HT1080 (cell line): ENCODE measurements at places on chromosomes 2 and 18.

- DNase-seq, result peak; percentile 96
Measured at GRCh38 chr2:10497797-10498251, 49.7 kb upstream of the ODC1 start.

- no peak for DNase-seq
Measured at GRCh38 chr2:4873876-4874593, 818.1 kb upstream of the SOX11 start.

DNA sequence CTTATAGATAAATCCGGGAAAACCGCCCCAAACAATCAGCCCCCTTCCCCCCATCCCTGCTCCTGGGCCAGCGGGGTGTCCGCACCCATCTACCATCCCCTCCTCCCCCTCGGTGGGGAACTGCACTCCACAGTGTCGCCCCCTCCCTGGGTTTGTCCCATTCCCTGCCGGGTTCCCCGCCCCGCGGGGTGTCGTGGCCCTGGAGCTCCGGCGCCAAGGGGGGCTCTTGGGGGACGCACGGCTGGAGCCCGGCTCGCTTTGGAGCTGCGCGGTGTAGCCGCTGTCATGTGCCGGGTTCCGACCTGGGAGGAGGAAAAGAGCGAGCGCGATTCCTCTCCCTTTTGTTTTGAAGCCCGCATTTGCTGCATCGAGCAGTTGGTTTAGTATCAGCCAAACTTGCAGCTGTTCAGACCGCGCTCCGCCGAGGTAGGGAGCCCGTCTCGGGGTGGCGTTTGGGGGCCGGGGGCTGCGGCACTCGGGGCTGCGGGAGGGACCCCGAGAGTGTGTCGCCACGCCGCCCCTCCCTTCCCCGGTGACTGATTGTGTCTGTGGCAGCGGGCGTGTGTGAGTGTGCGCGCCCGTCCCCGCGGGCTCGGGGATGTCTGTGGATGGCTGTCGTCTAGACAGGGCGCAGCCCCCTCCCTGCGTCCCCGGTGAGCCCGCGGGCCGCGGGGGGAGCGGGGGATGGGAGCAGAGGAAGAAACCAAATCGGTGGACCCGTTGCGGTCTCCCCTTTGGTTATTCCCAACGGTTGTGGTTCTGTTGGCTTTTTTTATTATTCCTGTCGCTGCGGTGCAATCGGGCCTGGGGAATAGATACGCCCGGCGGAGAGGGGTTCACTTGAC, 797 bp downstream of the CTIF start:
- peak; percentile 40 for DNase-seq

DNA sequence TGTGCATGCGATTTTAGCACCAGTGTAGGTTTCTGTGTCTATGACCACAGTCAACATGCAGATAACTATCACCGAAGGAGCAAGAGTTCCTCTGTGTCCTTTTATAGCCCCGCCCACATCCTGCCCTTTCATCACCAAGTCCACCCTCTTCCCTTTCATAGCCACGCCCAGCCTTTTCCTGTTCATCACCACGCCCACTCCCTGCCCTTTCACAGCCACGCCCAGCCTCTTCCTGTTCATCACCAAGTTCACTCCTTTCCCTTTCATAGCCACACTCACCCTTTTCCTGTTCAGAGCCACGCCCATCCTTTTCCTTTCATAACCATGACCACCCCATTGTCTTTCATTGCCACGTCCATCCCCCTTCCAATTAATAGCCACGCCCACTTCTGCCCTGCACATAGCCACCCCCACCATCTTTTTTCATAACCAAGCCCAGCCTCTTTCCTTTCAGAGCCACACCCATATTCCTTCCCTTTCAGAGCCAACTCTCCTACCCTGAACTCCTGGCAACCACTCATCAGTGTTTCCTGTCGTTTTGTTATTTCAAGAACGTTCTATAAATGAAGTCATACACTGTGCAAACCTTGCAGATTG, 273.9 kb downstream of the MYT1L start:
- peak; percentile 80 for DNase-seq

DNA sequence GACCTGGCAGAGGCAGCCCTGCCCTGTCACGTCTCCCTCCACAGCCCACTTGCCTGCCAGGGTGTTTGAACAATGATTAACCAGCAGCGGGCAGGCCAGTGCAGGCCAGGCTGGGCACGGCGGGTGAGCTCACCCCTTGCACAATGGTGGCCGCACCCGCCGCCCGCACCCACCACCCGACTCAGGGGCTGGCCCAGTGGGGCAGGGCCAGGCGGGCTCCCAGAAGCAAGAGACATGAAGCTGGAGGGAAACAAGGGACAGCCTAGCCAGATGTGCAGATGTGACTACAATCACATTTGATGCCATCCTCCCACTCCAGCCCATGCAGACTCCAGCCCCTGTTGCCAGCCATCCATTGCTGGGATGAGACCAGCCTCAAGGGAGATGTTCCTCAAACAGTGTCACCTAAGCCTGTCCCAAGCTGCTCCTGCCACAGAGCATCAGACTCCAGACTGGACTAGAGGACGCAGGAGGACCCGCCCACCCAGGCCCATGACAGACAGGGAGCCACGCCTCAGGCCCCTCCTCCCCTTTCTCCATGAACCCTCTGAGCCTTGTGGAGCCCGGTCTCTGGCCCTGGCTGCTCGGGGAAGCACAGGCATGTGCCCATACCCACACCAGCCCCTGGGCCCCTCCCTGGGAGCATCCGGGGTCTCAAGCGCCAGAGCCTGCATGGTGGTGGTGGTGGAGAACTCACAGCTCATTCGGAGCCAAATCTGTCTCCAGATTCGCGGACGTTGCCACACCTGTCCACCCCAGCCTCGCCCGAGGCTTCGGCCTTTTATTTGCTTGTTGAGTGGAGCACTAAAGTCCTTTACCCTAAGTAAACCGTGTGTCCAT, 45.0 kb downstream of the SDC1 start:
- no peak for DNase-seq

GRCh38 chr2:122261911-122262310, 506.5 kb downstream of the TSN start:
- no peak for DNase-seq

- DNase-seq, result no peak
Measured at GRCh38 chr2:68915393-68915792, 37.3 kb downstream of the GKN2 start.

GRCh38 chr2:106269591-106270291, 75.6 kb upstream of the UXS1 start:
- no peak for DNase-seq

DNA sequence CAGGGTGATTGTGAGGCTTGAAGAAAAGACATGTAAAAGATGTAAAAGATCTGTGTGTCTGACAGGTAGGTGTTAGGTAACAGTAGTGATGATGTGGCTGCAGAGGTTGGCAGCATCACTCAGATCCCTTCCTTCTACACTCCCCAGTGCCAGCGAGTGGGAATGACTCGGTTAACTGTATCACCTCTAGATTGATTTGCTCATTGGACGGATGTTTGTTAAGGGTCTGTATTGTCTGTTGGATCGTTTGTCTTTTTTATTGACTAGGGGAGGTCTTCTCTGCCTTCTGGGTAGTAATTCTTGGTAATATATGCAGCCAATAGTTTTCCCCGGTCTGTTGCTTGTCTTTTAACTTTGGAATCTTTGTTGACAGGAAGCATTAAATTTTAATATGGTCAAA, 44.8 kb upstream of the CNGA3 start:
- no peak for DNase-seq

GRCh38 chr2:236133410-236134012, 34.7 kb downstream of the GBX2 start:
- DNase-seq, result no peak

DNA sequence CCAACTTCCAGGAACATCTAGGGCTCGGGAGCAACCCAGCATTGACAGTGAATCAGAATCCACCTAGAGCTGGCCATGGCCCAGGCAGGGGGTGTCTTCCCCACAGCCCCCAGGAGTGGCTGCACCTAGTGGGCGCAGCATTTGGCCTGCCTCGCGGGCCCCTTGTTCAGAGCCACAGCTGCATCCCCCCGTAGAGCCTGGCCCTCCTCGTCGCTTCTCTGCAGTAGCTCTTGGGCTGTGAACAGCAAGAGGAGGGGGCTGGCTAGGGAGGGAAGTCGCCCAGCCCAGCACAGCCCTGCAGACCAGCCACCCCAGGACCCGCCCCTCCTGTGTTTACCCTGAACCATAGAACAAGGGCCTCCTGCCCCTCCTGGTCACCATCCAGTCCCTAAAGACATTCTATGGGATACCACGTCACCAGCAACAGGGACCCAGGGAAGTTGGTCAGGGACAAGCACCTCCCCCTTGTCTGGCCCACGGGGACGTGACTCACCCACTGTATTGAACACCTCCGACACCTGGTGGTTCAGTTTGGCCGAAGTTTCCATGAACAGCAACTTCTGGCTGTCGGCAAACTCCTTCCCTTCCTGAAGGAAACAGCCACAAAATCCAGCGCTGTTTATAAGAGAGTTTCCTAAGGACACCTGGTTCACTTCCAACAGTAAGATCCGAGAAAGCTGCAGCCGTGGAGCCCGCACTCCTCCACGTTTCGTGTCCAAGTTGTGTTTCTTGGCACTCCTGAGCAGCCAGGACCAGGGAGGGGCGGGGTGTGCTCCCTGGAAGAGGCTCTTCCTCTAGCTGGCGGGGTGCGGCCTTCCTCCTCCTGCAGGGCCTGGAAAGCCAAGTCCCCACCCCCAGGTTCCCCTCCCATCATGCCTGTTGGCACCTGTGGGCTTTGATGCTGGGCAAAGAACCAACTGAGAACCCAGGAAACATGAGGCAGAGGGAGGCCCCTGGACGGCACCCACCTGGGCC, 8.8 kb downstream of the PRLH start:
- peak; percentile 27 for DNase-seq

GRCh38 chr2:62343636-62344337, 147.9 kb downstream of the B3GNT2 start:
- DNase-seq, result no peak

- no peak for DNase-seq
Measured at GRCh38 chr2:183069174-183069573, 9.4 kb upstream of the DUSP19 start.

- no peak for DNase-seq
Measured at GRCh38 chr2:109387221-109387735, 226.5 kb downstream of the SEPTIN10 start.

DNA sequence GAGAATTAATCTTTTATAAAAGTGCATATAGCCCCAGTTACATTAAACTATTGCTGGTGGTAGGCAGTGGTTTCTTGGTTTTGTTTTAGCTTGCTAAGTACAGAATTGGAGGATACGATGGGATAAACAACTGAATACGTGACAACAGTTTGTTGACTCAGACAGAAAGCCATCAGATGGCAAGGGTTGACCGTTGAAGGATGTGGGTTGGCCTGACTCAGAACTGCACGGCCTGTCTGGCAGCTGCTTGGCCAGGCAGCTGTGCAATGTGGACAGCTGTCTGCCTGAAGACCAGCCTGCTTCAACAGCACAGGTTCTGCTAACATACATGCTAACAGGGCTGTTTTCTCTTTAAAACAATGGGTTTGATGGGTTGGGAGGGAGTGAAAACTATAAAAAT, 46.6 kb downstream of the PRKRA start:
- peak; percentile 91 for DNase-seq

DNA sequence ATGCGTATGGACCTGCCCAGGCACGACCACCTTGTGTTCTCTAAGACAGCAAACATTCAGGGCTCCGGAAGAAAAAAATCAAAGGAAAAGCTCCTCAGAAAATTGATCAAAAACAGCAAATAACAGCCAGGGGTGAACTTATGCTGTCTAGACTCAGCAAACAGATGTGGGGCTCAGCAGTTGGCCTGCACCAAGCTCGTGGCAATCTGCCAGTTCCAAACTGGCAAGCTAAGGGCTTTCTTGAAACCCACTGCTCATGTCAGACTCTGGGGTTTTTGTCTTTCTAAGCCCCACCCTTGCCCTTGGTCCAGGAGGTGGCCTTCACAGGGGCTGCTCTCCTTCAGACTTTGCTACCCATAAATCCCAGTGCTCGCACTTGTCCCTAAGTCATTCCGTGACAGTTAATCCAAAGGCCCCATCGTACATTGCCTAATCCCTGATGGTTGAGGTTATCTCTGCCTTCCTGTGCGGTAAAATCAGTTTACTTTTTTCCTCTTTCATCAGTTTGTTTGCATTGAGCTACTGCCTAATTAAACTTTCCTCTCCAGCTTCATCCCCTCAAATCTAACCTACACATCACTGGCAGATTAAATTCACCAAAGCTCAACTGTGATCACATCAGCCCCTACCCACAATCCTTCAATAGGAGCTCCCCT, 408.0 kb downstream of the LRATD1 start:
- no peak for DNase-seq

- DNase-seq, result peak; percentile 37
Measured at GRCh38 chr2:146844226-146844990, 1000.4 kb upstream of the ACVR2A start.

GRCh38 chr2:198073253-198073652, 268.9 kb downstream of the PLCL1 start:
- DNase-seq, result no peak

DNA sequence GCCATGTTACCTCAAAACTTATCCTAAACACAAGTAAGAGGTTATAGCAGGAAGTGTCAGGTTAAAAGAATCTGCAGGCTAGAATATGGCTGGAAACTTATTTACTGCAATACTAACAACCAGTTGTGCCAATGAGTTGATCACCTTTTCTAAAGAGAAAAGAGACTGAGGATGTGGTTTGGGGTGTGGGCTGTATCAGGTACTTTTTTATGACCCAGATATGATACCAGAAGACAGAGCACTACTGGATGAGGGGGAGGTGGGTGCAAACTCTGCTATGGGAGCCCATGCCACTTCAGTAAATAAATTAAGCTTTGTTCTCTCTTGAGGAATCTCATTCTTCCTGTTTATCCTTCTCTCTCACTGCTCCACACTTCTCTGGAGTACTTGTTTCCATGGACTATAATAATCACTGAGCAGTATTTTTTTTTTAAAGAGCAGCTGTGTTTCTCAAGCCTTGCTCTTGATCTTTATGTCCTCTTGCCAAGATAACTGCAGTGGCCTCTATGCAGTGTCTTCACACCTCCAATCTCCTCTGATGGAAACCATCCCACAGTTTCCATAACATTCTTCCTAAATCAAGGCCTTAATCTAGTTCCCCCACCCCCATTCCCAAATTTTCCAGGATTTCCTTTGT, 51.2 kb upstream of the NOSTRIN start:
- no peak for DNase-seq

GRCh38 chr2:231342061-231342711, 53.3 kb upstream of the B3GNT7 start:
- DNase-seq, result no peak

DNA sequence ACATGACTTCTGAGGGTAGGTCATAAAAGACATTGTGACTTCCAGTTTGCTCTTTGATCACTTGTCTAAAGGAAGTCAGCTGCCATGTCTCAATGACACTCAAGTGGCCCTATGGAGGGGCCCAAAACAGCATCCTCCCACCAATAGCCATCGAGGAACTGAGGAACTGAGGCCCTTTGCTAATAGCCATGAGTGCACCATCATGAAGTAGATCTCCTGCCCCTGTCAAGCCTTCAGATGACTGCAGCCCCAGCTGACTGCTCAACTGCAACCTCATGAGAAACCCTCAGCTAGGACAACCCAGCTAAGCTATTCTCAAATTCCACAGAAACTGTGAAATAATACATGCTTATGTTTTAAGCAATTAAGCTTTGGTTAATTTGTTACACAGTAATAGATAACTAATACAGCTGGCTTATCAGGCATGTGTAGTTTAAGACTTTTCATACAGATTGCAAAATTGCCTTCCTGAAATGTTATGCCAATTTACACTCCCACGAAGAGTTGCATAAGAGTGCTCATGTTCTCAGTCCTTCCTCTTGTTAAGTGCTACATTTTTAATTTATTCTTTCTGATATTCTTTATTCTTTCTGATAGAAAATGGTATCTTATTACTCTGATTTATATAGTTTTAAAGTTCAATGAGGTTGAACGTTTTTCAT, 105.6 kb upstream of the NDUFV2 start:
- no peak for DNase-seq
